ENCODE measurements at places on chromosomes 6 and 20. TPM values are rescaled to one million over a fixed set of nuclear protein-coding genes. Genes with fewer than 3 reads are reported as not detected.

Gene DDAH2
- total RNA-seq, result 40.5 TPM

Gene ZBTB46
- total RNA-seq, result 4.3 TPM

Gene CST4
- total RNA-seq, result not detected

Gene SHLD1
- total RNA-seq, result not detected

Gene OR2B6
- total RNA-seq, result not detected

Gene TMEM74B
- total RNA-seq, result not detected

Gene DOK5
- 1.3 TPM for total RNA-seq

Gene RIMS1
- 5.9 TPM for total RNA-seq

Gene PRDM13
- not detected for total RNA-seq

DNA sequence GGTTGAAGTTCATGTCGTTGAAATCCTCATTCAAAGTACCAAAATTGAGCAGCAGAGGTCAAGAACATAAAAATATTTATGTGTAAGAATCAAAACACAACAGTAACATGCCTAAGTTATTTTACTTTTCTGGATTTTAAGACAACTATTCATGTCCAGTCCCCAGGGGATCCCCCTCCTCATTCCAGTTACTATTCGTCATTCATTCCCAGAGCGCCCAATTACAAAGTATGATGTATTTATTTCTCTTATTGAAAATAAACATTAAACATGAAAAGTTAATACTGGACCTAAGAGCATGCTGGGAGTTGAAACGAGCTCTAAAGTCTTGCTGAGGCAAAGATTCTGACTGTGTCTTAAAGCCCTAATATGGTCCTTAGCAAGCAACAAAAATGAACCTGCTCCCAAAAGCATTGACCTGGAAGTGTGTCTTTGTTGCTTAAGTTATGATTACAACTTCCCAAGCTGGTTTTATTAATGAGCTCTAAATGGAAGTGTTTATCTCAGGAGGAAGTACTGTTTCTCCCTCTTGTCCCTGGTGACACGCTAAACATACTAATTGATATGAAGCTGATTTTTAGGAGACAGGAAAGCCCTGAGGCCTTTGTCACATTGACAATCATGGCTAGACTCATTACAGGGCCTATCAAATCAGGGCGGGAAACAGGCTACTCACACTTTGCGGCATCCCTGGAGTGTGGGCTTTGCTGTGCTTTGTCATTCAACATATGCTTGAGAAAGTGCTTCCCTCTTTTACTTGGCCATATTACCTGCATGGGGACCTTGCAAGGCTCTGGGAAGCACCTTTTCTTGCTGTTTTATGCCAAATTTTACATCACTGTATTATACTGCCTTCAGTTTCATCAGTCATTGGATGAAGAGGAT lies 192.2 kb upstream of the DTNBP1 start:
- no peak for DNase-seq
- H3K27ac ChIP-seq, result no peak overlapping the region
- H3K4me3 ChIP-seq, result no peak overlapping the region
- no peaks in the 10 kb centered on the region for H3K4me1 ChIP-seq
- no peaks in the 10 kb centered on the region for H3K36me3 ChIP-seq

DNA sequence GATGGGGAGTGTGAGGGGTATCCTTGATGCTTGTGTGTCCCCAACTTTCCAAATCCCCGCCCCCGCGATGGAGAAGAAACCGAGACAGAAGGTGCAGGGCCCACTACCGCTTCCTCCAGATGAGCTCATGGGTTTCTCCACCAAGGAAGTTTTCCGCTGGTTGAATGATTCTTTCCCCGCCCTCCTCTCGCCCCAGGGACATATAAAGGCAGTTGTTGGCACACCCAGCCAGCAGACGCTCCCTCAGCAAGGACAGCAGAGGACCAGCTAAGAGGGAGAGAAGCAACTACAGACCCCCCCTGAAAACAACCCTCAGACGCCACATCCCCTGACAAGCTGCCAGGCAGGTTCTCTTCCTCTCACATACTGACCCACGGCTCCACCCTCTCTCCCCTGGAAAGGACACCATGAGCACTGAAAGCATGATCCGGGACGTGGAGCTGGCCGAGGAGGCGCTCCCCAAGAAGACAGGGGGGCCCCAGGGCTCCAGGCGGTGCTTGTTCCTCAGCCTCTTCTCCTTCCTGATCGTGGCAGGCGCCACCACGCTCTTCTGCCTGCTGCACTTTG lies at the start of gene TNF:
Gene TNF, plus strand, starts transcription at position 231 of the 567 bp plus-strand sequence. Its CDS starts 177 bp downstream, at position 408.
- H3K4me3 ChIP-seq, result no peak within 1 kb of the TSS
- H3K27me3 ChIP-seq, result no peaks in the 10 kb centered on the region
- H3K27ac ChIP-seq, result no peak within 1 kb of the TSS
- H3K36me3 ChIP-seq, result no peaks in the 10 kb centered on the region

DNA sequence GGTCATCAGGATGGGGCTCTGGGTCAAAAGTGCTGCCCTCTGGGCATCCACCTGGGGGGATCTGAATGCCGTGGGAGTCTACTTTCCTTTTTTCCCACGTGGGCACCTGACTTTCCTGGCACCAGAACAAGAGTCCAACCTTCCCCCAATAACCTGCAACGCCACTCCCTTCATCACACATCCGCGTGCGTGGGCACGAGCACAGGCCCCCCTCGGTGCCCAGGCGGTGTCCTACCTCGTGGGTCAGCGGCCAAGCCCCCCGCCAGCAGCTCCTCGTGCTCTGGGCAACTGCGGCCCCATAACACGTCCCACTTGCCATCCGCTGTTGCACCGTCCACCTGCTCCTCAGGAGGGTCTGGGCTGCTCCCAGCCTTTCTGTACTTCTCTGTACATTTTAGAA lies 87.0 kb downstream of the YTHDF1 start:
- no peaks in the 10 kb centered on the region for H3K4me1 ChIP-seq
- no peak overlapping the region for H3K4me3 ChIP-seq
- no peak for DNase-seq
- no peaks in the 10 kb centered on the region for H3K27me3 ChIP-seq
- H3K36me3 ChIP-seq, result no peaks in the 10 kb centered on the region

GRCh38 chr20:32330555-32330897 lies 27.6 kb upstream of the ASXL1 start:
- peak overlapping the region; percentile 87 for H3K27ac ChIP-seq
- peaks cover 88% of the 10 kb centered on the region for H3K4me1 ChIP-seq
- no peaks in the 10 kb centered on the region for H3K27me3 ChIP-seq
- no peak overlapping the region for H3K4me3 ChIP-seq
- no peak for DNase-seq

- H3K4me3 ChIP-seq, result no peak overlapping the region
- H3K27me3 ChIP-seq, result no peaks in the 10 kb centered on the region
- DNase-seq, result no peak
- H3K4me1 ChIP-seq, result no peaks in the 10 kb centered on the region
- H3K36me3 ChIP-seq, result no peaks in the 10 kb centered on the region
Observed at GRCh38 chr20:9021699-9022098, 47.2 kb upstream of the PLCB4 start.

GRCh38 chr6:30721198-30722024 lies 1.3 kb downstream of the TUBB start:
- H3K27ac ChIP-seq, result peak overlapping the region; percentile 91
- peaks cover 19% of the 10 kb centered on the region for H3K36me3 ChIP-seq
- no peaks in the 10 kb centered on the region for H3K27me3 ChIP-seq
- H3K4me3 ChIP-seq, result peak overlapping the region; percentile 86

GRCh38 chr6:57159127-57159526 lies 13.0 kb upstream of the BAG2 start:
- H3K4me1 ChIP-seq, result no peaks in the 10 kb centered on the region
- no peaks in the 10 kb centered on the region for H3K27me3 ChIP-seq
- H3K36me3 ChIP-seq, result no peaks in the 10 kb centered on the region
- DNase-seq, result no peak
- H3K27ac ChIP-seq, result no peak overlapping the region

DNA sequence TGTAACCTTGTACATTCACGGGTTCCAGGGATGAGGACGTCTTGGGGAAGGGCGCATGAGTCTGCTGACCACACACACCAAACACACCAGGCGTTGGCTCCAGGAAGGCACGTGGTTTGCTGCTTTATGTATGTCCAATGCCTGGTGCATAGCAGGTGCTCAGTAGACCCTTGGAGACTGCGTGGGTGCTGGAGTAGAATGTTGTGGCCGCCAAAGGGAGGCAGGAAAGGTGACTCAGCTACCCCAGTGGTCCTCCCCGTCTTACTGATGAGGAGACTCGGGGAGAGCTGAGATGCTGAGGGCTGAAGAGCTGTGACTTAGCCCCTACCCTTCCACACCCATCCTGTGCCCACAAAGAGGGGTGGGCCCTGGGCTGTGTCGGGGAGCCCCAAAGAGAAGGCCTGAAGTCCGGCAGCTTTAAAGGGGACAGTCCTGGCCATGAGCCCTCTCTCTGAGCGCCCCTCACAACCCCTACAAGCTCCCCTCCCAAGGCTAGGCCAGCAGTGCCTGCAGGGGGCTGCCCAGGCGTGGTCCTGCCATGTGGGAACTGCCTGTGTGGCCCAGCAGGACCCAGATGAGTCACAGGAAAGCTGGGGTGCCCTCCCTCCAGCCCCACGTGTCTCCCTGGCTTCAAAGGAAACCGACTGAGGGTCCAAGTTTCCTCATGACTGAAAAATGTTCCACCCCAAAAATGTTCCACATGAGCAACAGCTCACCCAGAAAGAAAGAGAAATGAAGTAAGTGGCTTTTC lies 28.0 kb upstream of the PTGIS start:
- H3K36me3 ChIP-seq, result no peaks in the 10 kb centered on the region
- H3K27ac ChIP-seq, result no peak overlapping the region
- H3K4me1 ChIP-seq, result no peaks in the 10 kb centered on the region
- H3K27me3 ChIP-seq, result no peaks in the 10 kb centered on the region

DNA sequence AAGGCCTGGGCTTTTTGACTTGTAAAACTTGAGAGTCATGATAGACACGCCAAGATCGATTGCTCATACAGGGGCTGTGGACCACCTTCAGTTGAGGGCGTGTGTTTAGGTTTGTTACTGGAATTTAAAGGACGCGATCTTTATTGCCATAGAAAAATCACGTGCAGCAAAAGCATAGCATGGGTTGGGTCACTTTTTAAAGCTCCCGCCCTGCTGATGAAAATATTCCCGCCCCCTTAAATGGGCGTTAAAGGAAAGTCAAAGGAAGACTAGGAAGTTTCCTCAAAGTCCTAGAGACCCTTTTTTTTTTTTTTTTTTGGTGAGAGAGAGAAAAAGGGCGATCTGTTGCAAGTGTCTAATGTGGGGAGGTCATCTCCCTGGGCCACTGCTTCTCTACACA lies 23.1 kb downstream of the TFAP2A start:
- no peak for DNase-seq
- H3K4me1 ChIP-seq, result peaks cover 6% of the 10 kb centered on the region

DNA sequence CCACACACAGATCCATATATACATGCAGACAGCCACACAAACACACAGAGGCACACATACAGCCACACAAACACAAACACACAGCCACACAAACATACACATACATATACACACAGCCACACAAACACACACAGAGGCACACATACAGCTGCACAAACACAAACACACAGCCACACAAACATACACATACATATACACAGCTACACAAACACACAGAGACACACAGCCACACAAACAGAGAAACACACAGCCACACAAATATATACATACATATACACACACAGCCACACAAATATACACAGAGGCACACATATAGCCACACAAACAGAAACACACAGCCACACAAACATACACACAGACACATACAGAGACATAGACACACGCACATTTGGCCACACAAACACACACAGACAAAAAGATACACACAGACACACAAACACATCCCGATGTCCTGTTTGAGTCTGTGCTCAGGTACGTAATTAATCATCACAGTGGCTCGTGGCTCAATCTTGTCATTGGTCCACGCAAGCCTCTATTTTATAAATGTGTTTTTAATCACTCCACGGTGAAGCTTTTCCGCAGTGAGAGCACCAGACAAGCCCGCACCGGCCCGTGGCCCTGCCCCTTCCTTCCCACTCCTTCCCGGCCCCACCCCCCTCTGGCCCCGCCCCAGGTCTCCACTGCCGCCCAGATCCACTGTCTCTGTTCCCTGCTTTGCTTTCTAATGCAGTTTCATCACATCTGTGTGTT lies 135.3 kb downstream of the CDH4 start:
- H3K27ac ChIP-seq, result no peak overlapping the region
- DNase-seq, result peak; percentile 37
- H3K4me1 ChIP-seq, result no peaks in the 10 kb centered on the region
- no peak overlapping the region for H3K4me3 ChIP-seq

- H3K27me3 ChIP-seq, result no peaks in the 10 kb centered on the region
- H3K4me1 ChIP-seq, result peaks cover 6% of the 10 kb centered on the region
- DNase-seq, result no peak
- H3K27ac ChIP-seq, result no peak overlapping the region
- H3K4me3 ChIP-seq, result no peak overlapping the region
- no peaks in the 10 kb centered on the region for H3K36me3 ChIP-seq
Observed at GRCh38 chr6:42396720-42397119, 55.0 kb downstream of the TRERF1 start.

DNA sequence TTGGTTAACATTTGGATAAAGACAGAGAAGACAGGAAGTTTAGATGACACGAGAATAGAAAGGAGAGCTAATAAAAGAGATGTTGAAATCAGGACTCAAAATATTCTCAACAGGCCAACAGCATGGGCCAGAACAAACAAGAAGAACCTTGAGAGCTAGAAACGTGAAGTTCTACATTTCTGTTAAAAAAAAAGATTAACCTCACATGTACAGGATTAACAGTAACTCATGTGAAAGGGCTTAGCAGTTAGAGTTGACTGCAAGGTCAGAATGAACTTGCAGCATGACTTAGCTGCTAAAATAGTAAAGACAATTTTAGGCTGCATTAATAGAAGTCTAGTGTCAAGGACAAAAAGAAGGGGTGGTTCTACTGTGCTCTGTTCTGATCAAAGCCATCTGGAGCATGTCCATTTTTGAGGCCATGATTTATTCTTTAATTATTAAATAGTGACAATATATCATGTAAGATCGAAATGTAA lies 331.1 kb upstream of the HSF2 start:
- no peaks in the 10 kb centered on the region for H3K27me3 ChIP-seq
- H3K36me3 ChIP-seq, result no peaks in the 10 kb centered on the region
- H3K27ac ChIP-seq, result no peak overlapping the region
- no peak for DNase-seq
- H3K4me1 ChIP-seq, result peaks cover 16% of the 10 kb centered on the region

- no peak for DNase-seq
- no peaks in the 10 kb centered on the region for H3K27me3 ChIP-seq
- H3K4me3 ChIP-seq, result no peak overlapping the region
- peaks cover 7% of the 10 kb centered on the region for H3K4me1 ChIP-seq
Observed at GRCh38 chr6:3006476-3006875, 6.8 kb downstream of the NQO2 start.
